ENCODE measurements at places on chromosomes 11 and 22.

DNA sequence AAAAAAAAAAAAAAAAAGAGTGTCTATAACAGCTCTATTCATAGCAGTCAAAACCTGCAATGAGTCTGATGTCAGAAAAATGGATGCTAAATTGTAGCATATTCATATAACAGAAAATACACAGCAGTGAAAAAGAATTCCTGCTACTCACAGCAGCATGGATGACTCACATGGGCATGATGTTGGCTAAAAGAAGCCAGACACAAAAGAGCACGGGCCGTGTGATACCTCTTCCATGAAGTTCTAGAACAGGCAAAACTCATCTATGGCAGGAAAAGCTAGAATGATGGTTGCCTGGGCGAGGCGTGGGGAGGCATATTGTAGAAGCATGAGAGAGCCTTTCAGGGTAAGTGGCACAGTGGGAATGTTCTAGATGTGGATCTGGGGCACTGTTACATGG is 18.9 kb downstream of the PLAAT3 start:
- no peak for DNase-seq

DNA sequence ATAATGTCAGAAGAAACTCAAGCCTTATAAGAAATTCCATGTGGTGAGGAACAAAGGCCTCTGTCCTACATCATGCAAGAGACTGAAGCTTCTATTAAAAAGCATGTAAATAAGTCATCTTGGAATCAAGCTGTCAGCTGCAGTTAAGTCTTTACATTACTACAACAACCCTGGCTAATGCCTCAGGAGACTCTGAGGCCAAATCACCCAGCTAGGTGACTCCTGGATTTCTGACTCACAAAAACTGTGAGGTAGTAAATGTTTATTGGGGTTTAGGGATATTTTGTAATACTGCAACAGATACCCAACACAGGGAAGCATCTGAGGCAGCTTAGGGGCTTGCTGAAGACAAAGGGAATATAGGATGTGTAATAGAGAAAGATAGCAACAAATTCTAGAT is 89.6 kb downstream of the C11orf87 start:
- DNase-seq: no peak

- no peak for DNase-seq
Measured at GRCh38 chr11:75320643-75321042, 30.8 kb downstream of the ARRB1 start.

DNA sequence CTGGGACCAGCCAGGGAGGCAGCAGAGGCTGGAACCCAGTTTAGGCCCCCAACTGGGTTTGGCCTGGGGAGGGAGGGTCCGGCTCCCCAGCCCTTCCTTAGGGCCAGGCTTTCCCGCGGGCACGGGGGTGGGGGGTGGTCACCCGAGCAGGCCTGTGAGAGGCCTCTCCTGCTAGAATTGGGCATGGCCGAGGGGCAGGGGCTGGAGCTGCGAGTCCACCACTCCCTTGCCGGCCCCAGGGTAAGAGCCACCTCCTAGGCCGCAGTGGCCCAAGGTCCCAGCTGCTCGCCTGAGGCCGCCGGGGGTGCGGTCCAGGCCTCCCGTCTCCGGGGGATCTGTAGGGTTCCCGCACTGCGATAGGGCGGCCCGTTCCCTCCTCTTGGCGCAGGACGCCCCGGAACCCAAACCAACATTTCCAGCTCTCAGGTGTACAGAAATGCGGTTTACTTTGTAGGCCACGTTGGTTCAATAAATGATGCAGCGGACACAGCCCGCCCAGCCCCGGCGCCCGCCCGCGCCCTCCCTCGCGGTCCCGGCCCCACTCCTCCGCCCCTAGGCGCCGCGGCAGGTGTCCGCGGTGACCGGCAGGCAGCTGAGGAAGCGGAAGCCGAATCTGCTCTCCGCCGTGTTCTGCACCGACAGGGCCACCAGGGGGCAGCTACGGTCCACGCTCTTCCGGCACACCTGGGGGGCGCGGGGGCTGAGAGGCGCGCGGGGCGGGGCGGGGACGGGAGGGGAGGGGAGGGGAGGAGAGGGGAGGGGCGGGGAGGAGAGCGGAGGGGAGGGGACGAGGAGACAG is 5.9 kb downstream of the LMNTD2 start:
- DNase-seq: peak; percentile 53

- DNase-seq: no peak
Measured at GRCh38 chr11:128840783-128841182, 26.3 kb downstream of the KCNJ1 start.

- DNase-seq: no peak
Measured at GRCh38 chr11:109363682-109364081, 58.3 kb upstream of the C11orf87 start.

- no peak for DNase-seq
Measured at GRCh38 chr11:11148596-11148995, 204.5 kb downstream of the CSNK2A3 start.

GRCh38 chr11:44943696-44944095 is 7.0 kb downstream of the TP53I11 start:
- no peak for DNase-seq

DNA sequence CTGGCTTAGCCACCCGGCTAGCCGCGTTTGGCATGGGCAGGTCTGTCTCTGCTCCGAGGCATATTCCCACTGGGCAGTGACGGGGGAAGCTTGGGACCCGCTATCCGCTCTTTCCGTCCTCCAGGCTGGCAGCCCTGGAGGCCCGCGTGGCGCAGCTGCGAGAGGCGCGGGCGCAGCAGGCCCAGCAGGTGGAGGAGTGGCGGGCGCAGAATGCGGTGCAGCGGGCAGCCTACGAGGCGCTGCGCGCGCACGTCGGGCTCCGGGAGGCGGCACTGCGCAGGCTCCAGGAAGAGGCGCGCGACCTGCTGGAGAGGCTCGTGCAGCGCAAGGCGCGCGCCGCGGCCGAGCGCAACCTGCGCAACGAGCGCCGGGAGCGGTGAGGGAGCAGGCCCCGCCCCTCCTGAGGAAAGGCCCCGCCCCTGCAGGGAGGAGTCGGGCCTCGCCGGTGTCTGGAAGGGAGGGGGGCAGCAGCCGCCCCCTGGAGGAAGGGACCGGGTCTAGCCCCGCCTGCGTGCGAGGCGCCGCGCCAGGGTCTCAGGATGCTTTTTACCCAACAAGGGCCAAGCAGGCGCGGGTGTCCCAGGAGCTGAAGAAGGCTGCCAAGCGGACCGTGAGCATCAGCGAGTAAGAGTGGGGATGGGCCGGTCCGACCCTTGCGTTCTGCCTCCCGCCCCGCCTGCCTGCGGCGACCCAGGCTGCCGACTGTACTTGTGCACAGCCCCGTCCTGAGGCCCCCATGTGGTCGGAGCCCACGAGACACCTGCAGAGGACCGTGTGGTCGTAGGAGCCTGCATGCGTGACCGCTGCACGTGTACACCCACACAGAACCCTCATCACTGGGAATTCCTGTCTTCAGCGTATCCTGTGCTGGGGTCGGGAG is 7.9 kb downstream of the ATG16L2 start:
- DNase-seq: peak; percentile 85

Data from stimulated activated CD4-positive, alpha-beta T cell treated with anti-CD3 and anti-CD28 coated beads, Interleukin-15, amount 100 ng/mL, for 1 hour (primary cell).